ENCODE measurements at places on chromosomes 12 and 14.

GRCh38 chr12:111636209-111636945 is 37.3 kb upstream of the ATXN2 start:
- DNase-seq, result no peak

GRCh38 chr12:5085896-5086295 is 42.2 kb downstream of the KCNA5 start:
- DNase-seq, result no peak

GRCh38 chr14:58243790-58244555 is 670 bp upstream of the PSMA3 start:
- no peak for DNase-seq

GRCh38 chr14:81710232-81710845 is 176.7 kb upstream of the SEL1L start:
- no peak for DNase-seq

DNA sequence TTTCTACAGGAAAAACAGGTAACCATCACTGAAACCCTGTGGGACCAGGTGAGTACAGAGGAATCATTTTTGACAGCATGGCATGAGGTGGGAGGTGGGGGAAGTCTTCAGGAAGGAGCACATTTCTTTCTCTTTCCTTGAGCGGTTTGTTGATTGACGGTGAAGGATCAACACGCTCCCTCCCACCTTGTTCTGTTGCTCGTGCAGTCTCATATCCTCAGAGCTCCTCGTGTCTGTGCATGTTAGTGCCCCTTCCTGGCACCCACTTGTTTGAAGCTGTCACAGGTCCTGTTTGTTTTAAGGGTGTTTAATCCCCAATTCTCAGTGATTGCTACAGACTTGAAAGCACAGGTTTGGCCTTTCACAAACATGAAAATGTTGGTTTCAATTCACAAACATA is 4.4 kb downstream of the C12orf54 start:
- no peak for DNase-seq

GRCh38 chr14:52380294-52380693 is 66.2 kb downstream of the PTGER2 start:
- DNase-seq, result no peak

DNA sequence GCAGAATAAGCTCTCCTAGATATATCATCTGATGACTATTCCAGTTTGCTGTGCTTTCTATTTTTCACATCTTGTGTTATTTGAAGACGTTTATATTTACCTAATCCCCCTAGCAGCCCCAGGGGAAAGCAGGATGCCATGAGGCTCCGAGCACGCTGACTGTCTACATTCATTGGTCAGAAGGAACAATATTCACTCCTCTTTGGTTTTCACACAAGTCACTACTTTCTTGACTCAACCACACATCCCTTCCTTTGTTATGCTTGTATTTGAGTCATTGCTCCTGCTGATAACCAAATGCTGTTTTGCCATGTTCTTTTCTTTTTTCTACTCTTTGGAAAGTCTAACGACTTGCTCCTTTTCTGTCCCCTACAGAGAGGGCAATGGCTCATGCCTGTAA is 86.5 kb upstream of the SLC38A2 start:
- peak; percentile 40 for DNase-seq

GRCh38 chr12:109433618-109434017 is 43.5 kb downstream of the KCTD10 start:
- no peak for DNase-seq

DNA sequence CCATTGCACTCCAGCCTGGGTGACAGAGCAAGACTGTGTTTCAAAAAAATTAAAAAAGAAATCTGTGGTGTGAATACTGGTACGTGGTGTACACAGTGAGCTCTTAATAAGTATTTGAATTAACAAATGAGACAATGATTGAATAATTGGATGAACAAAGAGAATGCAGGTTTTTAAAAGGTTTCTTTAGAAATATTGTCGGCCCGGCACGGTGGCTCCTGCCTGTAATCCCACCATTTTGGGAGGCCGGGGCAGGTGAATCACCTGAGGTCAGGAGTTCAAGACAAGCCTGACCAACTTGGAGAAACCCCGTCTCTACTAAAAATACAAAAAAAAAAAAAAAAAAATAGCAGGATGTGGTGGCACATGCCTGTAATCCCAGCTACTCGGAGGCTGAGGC is 6.6 kb downstream of the HIF1A start:
- DNase-seq, result no peak

DNA sequence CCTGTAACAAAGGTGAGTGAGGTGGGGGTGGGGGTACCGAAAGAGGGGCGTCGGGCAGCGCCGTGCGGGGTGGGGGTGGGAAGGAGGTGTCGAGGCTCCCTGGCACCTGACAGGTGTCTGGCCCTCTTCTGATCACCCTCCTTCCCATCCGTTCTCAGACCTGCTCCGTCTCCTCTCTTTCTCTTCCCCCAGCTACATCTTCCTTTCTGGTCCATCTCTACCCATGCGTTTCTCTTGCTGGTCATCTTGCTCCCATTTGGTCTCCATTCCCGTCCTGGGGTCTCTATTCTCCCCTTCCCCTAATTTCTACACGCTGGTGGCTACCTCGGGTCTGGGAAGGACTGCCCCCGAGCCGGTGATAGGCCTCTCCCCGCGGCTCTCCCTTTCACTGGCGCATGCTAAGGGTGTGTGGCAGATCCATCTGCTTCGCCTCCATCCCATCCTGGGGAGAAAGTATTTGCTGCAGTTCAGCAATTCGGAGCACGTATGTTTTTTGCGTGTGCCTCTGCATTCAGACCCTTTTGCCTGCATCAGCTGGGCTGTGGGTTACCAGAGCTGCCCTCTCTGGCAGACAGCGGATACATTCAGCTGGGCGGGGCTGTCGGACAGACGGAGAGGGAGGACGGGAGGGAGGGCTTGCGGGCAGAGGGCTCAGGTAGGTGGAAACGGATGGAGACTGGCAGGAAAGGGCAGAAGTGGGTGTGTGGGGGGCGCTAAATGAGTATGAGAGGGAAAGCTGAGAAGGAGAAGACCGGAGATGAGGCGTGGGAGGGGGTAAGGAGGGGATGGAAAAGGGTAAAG is 730 bp downstream of the CLSTN3 start:
- DNase-seq, result peak; percentile 67

GRCh38 chr14:55892906-55893305 is 225.3 kb upstream of the PELI2 start:
- no peak for DNase-seq

GRCh38 chr12:128140551-128140950 is 126.4 kb upstream of the TMEM132C start:
- DNase-seq, result no peak

DNA sequence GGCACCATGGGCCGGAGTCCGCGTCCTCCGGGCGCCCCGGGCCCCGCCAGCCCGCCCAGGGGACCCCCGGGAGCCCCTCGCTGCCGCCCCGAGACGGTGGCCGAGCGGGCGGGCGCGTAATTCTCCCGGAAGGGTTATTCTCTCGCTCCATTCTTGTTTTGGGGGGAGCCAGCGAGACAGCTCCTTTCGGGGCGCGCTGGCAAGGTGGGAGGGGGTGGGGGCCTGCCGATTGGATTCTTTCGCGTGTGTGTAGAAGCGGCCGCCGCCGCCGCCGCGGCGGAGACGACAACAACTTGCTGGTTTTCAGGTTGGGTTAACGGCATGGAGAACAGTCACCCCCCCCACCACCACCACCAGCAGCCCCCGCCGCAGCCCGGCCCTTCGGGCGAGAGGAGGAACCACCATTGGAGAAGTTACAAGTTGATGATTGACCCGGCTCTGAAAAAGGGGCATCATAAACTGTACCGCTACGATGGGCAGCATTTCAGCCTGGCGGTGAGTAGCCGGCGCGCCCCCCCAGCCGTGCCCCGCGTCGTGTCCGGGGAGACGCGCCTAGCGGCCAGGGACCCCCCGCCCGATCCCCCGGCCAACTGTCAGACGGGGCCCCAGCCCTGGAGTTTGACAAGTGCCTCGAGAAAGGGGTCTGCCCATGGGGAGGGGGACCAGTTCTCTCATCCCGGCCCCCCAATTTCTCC is 755 bp downstream of the SETD1B start:
- DNase-seq, result peak; percentile 54

- DNase-seq, result no peak
Observed at GRCh38 chr12:66176105-66176900, 6.5 kb upstream of the TMBIM4 start.

DNA sequence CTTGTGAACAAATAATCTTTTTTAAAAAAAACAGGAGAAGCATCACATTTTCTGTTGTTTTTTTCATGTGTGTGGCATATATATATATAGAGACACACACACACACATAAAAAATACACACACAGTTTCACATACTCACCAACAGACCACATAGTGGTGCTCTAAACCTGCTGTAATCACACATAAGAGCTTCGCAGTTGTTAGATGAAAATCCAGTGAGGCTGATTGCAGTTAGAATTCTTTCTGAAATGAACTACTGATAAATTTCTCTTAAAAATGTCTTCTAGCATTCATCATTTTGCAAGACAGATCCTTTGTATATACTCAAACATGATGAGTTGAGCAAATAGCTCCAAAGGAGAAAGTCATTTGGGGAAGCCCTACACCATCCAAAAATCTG is 434.3 kb upstream of the STXBP6 start:
- DNase-seq, result no peak

GRCh38 chr14:77044783-77045237 is 16.3 kb upstream of the IRF2BPL start:
- no peak for DNase-seq

DNA sequence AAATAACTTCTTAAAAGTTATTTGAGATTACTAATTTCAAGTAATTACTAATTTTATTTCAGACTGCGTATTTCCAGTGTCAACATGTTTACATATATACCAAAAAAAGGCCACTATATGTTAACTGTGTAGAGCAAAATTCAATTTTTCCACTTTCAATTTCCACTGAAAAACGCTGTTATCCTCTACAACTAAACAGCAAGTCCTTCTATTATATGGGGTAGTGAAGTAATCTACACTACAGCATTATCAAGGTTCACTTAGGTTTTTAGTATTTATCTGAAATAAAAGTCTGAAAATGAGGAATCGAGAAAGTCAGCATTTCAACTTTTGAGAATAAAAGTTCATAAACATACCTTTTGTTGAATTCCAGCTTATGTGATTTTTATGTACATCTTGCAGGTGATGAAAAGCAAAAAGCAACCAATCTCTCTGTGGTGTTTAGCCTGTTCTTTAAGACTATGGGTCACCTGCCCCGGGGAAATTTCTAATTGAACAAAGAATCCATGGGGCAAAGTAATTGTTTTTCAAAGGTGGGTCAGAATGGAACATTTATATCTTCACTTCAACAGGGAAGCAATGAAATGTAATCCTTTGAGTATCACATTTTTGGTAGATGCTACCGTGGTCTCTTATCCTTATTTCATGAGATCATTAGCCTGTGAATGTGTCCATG is 3.3 kb downstream of the BTG1 start:
- DNase-seq, result no peak

DNA sequence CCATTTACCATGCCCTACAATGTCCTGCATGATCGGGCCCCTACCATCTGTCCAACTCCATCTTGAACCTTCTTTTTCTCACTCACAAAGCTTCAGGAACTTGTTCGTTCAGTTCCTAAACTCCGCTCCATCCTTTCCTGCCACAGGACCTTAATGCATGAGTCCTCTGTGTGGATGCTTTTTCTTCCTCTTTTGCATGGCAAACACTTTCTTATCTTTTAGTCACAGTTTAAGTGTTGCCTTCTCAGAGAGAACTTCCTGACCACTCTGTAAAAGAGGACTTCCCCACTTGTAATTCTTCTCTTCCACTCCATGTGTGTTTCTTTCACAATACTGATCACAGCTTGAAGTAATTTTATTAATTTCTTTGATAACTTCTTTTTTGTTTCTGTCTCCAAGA is 54.4 kb upstream of the ETV6 start:
- no peak for DNase-seq

DNA sequence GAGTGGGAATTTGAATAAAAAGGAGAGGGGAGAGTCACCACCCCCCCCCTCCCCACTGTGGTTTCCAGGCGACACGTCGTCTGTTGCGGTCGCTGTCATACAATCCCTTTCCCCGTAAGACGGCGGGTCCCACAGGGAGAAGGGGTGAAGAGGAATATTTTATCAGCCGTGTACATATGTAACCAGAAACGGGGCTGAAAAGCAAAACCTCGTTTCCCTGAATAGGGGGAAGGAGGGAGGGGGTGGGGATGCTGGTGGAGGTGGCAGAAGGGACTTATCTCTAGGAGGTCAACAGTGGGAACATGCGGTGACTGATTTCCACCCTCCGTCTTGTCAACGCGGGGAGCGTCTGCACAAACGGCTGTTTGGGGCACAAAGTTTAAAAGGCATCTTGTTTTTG is 171.4 kb downstream of the RBM19 start:
- no peak for DNase-seq

- DNase-seq, result no peak
Observed at GRCh38 chr12:109640961-109641360, 67.4 kb downstream of the MVK start.

- DNase-seq, result peak; percentile 75
Observed at GRCh38 chr12:54411391-54412241, 7.5 kb downstream of the ITGA5 start.

GRCh38 chr14:52553671-52554575 is 1.3 kb downstream of the GPR137C start:
- peak; percentile 79 for DNase-seq

All from activated CD4-positive, alpha-beta T cell treated with anti-CD3 and anti-CD28 coated beads, Interleukin-2, amount 50 U/mL, for 48 hours (primary cell).